IPS DF 6.9 (cell line): ENCODE measurements at places on chromosomes 7 and 10.

DNA sequence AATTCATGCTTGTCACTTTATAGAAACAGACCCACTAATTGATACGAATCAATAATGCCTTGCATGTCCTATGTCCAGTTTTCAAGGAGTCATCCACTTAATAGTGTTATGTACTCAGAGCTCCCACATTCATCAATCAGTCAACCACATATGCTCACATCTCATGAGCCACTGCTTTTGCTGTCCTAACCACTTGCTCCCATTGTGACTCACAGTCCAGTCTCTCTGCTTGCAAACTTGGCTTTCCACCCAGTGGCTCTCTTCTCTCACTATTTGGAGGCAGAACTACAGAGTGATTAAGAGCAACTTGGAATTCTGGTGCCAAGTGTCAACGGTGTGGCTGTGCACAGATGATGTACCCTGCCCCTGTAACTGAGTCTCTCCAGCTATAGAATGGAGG, 166.0 kb downstream of the SNX13 start:
- DNase-seq, result no peak

GRCh38 chr10:120755771-120756170, 95.4 kb upstream of the WDR11 start:
- DNase-seq, result no peak

GRCh38 chr7:77395626-77396025, 20.5 kb downstream of the GSAP start:
- no peak for DNase-seq

DNA sequence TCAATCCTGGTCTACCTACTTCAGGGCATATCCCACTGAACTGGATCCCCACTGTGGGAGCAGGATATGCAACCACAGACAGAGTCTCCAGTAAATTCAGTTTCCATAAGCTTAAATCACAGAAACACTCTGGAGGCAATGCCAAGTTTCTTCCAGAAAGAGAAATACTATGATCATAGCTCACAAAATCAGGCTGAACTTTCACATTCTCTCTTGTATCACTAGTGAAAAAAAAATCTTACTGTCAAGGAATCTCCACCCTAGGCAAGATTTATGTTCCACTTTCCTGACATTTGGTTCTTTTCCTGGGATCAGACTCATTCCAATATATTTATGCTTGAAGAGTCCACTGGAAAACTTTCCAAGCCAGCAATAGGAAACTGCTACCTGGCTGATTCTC, 749.0 kb downstream of the SUGCT start:
- no peak for DNase-seq

DNA sequence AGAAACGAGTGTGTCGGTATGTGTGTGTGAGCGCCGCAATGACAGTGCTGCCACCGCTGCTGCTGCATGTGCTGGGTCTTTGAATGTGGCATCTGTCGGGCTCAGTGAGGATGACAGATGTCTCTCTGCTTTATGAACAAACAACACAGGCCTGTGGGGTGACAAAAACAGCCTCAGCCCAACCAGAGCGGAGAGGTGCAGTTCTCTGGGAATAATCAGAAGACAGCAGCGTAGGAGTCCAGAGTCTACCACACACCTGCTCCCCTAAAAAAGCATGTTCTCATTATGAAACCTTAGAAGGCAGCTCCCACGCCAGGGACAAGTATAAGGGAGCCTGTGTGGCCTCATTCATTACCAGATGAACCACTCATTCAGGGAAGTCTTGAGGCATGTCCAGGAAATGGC, 278.3 kb downstream of the KCNMA1 start:
- no peak for DNase-seq

GRCh38 chr10:84820120-84820519, 491.7 kb downstream of the CCSER2 start:
- DNase-seq, result no peak

DNA sequence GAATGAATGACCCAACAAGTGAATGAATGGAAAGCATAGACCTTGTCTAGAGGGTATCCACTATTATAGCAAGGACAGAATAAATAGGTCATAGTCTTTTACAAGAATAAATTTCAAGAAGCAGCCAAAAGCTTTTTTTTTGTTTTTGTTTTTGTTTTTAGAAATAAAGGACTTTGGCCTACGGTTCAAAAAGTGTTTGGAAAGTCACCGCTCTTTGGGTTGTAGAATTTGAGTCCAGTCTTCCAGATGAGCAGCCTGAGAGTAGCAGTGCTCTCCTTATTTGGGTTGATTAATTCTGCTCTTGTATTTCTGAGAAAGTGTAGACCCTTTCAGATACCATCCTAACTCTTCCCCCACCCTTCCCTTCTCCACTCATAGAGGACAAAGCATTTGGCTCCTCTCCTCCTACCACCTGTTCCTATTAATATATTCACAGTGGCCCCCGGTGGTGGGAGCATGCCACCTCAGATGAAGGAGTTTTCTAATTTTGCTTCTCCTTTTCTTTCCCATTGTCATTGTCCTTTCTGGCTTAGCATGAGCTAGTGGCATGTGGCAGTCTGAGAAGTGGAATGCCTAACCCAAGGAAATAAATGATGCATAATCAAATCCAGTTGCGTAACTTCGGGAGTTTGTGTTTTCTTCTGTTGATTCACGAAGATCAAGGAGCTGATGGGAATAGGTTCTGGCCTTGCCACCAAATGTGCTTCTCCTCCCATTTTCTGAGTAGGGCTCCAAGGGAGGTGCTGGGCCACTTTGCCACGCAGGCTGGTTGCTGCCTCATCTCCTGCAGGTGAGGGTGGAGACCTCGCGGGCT, 114.7 kb downstream of the CHN2 start:
- DNase-seq, result no peak

DNA sequence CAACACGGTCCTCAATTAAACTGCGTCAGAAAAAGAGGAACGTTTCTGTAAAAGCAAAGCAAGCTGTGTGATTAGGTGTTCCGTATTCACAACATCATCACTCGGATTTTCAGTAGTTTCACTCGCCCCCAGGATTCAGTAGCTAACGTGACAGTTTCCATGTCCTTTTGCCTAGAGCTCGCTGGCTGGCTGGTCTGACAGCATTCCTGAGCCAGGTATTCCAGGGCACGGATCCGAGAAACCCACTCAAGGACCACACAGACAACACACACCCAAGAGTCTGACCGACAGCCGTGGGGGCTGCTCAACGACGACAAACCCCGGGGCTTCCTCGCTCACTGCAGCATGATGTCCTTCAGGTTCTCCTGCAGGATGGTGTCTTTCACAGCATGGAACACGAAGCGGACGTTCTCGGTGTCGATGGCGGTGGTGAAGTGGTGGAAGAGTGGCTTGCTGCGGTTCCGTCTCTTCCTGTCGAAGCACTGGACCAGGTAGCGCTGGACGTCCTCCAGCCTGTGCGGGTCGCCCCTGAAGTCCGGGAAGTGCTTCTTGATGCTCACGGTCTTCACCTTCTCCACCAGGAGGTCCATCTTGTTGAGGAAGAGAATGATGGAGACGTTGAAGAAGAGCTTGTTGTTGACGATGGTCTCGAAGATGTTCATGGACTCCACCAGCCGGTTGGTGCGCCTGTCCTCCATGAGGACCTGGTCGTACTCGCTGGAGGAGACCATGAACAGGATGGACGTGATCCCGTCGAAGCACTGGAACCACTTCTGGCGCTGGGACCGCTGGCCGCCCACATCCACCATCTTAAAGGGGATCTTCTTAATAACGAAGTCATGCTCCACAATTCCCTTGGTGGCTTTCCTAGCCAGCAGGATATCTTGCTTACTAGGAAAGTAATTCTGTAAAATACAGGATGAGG, 43.1 kb downstream of the AMZ1 start:
- no peak for DNase-seq

DNA sequence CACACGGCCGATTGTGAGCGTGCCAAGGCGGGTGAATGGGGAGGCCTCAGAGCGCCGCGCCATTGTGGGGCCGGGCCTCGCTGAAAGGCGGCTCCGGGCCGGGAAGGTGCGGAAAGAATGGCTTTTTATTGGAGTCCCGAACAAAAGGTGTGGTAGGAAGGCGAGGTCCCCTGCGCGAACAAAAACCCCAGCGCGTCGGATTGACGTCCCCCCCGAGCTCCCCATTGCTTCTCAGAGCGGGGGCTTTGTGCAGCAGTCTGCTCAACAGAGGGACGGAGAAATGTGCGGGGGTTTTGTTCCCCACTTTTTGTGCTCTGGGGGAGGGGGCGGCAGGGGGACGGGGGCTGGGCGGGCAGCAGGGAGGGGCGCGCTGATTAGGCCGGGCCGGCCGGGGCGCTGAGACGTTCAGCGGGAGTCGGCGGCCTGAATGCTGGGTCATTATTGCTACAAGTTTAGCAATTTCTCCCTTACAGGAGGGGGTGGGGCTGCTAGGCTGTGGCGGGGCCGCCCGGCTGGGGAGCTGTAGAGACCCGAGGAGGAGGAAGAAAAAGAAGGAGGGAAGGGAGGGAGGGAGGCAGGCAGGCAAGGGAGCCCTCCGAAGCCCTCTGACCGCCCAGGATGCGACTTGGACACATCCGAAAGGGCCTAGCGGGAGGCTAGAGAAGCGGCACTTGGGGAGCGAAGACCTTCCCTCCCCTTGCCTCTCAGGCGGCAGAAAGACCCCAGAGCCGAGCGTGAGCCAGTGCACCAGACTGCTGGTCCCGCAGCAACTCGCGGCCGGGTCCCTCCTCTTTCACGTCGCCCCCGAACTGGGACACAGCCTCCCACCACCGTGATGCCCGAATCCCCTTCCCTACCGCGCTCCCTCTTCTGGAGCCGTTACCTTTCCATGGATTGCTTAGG, 4.6 kb downstream of the NKX2-3 start:
- no peak for DNase-seq

DNA sequence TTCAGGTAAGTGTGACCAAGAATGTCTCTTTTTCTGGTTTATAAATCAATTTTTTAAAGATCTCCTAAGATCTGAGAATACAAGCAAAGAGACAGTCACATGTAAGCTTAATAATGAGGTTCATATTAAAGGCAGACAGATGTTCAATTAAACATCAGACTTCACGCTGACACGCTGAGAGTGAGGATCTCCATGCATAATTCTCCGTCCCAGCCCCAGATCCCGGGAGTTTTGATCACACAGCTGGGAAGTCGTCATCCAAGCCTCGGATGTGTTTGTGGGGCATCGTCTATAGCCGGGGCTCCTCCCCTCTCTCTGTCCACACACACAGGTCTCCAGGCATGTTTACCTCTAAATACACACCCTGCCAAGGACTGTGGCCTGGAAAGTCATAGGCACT, 223.2 kb downstream of the PTPRN2 start:
- no peak for DNase-seq

GRCh38 chr10:98619446-98619845, 172.7 kb upstream of the HPS1 start:
- DNase-seq, result no peak

GRCh38 chr7:81751619-81752317, 18.1 kb downstream of the HGF start:
- DNase-seq, result no peak

DNA sequence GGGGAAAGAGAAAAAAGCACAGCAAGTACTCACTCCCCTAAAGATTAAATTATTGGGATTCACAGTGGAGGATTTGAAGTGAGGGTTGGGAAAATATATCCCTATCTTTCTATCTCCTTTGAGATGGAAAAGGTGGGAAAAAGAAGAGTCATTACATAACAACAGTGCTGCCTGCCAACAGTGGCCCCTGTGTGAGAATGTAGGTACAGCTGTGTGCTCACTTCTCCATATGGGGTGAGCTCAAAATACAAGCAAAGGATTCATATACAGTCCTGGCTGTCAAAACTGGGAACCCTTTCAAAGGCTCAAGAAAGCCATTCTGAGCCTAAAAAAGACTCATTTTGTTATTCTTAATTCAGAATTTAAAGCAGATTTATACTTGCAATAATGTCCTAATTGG, 458.5 kb downstream of the GPAM start:
- DNase-seq, result no peak

DNA sequence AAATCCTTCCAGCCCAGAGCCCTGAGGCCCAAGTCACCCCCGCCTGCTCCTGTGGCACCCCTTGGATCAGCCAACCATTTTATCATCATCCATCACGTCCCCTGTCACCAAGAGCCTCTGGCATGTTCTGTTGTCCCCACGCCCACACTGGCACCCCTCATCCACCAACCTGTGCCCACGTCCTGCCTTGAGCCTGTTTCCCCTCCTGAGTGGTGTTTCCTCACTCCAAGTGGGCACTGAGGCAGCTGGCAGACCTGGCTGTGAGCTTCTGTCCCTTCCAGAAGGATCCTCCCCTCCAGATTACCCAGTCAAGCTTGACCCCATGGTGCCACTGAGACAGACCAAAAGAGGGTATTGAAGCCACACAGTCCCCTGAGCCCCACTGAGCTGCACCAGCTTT, 71.4 kb upstream of the ANTXRL start:
- DNase-seq, result no peak

DNA sequence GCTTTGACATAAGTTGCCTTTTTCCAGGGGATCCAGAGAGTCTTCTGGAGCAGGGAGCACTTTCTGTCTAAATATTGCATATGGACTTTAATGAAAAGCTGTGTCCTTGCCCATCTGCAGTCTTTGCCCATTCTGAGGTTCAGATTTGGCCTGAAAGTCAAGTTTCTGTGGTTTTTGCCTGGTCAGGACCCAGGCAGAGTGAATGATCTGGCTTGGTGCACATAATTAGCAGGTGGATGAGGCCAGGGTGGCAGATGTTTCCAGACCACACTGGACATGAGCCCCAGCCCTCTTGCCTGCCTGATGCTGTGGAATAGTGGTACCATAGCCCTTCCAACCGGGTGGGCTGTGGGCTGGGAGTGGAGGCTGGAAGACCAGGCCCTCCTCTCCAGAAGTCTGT, 11.0 kb downstream of the HECW1 start:
- DNase-seq, result no peak

DNA sequence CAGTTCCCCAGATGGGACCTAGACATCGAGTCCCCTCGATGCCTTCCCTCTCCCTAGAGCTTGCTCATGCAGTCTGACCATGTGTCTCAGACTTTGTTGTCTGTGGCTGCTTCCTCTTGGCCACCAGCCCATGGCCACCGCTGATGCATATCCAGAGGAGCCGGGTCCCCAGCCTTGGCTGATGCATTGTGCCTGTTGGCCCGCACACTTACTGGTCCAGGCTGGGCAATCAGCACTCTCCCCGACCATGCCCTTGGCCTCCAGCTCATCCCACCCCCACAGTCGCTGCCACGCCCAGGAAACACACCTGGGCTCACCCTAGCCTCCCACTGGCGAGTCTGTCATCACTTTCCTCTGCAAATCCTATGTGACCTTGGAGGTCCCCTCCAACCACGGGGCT, 10.1 kb downstream of the NPC1L1 start:
- DNase-seq, result no peak

- DNase-seq, result no peak
These were observed 612.1 kb upstream of the FZD8 start for GRCh38 chr10:36254199-36254598.
